ENCODE measurements at places on chromosomes 13 and 19.

DNA sequence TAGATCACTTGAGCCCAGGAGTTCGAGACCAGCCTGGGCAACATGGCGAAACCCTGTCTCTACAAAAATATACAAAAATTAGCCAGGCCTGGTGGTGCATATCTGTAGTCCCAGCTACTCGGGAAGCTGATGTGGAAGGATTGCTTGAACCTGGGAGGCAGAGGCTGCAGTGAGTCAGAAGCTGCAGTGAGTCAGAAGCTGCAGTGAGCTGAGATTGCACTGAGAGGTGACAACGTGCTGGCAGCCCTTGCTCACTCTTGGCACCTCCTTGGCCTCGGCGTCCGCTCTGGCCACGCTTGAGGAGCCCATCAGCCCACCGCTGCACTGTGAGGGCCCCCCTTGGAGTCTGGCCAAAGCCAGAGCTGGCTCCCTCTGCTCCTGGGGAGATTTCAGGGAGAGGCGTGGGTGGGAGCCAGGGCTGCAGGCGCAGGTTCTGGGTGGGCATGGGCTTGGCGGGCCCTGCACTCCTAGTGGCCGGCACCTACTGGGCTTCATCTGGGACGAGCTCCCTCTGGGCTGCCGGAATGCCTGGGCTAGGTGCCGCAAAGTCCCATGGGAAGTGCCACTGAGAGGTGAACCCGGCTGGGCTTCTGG is 39.5 kb upstream of the RPL21 start:
- DNase-seq: no peak

- peak; percentile 54 for DNase-seq
These were observed 53.3 kb downstream of the CEBPG start for GRCh38 chr19:33426621-33427361.

DNA sequence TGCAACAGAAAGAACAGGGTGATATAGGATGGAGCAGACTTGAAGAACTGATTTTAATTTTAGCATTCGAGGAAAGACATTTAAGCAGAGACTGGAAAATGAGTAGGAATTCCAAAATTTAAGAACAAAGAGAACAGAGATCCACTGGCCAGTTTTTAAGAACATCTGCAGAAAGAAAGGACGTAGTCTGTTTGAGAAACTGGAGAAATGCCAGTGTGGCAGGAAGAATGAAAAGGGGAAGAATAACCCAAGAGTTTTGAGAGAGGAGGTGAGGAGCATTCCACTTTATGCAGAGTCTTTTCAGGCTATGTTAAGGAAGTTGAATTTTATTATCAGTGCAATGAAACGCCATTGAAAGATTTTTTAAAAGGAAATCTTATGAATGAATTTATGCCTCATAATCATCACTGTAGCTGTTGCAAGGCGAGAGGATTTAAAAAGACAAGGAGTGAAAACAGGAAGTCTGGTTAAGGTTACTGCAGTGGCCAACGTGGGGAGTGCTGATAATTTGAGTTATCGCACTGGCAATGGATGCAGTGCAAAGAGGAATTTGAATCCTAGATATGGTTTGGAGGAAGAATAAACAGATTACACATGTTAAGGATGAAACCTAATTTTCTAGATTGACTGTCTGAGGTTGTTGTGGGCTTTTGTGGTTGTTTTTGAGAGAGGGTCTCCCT is 253.8 kb downstream of the DACH1 start:
- no peak for DNase-seq

GRCh38 chr13:67283637-67284036 is 53.5 kb upstream of the PCDH9 start:
- DNase-seq: no peak

DNA sequence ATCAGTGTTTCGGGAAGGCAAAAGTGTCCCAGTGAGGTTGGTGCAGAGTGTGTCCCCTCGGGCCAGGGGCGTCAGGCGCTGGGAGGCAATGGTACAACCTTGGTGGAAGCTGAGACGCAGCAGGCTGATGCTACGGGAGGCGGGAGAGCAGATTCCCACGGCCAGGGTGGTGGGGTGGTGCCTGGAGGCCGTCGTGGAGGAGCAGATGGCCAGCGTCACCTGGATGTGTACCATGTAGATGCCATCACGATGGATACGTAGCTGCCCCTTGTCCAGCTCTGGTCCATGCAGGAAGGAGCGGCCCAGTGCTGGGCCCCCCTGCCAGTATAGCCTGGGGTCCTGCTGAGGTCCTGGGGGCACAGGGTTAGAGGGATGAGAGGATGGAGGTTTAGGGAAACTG is 4.9 kb downstream of the CD70 start:
- DNase-seq: no peak

- DNase-seq: no peak
These were observed 9.3 kb upstream of the CPAMD8 start for GRCh38 chr19:17035842-17036424.

DNA sequence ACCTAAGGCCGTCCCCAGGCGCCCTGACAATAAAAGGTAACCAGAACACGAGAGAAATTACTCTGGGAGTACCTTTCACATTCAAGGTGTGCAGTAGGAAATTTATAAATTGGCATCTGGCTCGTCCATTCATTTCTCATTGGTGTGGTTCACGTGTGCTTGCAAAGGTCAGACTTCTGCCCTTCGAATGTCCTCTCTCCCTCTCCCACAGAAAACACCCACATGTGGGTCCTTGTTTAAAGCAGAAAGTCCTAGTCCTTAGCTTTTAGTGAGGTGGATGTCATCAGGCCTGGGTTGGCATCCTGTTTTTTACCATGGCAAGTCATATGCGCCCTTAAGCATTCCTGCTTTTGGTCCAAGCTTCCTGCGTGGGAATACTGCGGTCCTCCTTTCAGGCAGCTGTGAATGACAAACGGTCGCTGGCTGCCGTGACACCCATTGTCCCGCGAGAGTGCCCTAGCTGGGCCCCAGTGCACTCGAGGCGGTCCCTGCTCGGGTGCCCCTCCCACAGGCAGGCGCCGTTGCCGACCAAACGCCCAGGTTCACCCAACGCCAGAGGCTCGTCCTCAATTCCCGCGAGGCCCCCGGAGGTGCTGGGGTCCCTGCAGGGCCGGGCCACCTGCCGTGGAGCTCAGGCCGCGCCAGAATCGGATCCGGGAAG is at the start of gene NUDT19:
TSS of gene NUDT19 (plus strand) at position 531 of the 661 bp plus-strand sequence. CDS start 140 bp downstream, outside the sequence.
- peak; percentile 66 for DNase-seq

DNA sequence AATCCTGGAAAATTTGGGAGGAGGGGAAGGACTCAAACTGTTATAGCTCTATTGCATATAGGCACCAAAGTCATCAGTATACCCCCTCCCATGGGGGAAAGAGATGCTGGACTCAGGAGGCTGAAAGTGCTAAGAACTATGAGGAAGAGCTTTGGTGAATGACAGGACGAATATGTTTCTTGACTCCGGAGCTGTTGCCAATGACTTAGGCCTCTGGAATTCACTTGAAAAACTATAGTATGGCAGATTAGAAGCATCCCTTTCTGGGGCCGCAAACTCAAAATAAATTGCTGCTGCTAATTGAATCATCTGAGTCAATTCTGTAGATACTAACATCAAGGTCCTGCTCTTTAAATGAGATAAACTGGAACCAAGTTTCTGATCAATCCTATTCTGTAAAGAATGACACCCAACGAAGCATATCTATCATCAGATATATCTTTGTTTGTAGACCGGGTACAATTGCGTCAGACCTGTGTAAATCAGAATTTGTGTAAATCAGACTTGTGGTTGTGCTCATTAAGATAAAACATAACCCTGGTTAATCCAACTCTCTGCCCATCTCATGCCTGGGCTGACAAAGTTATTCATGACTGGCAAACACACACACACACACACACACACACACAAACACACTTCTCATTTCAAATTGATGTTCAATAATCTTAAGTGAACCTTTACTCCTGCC is 1793.8 kb upstream of the PCDH20 start:
- no peak for DNase-seq

GRCh38 chr19:51316688-51317087 is 5.2 kb downstream of the IGLON5 start:
- DNase-seq: no peak

GRCh38 chr19:17872251-17873001 is 681 bp downstream of the SLC5A5 start:
- DNase-seq: no peak

- DNase-seq: no peak
These were observed 713.5 kb downstream of the DIAPH3 start for GRCh38 chr13:59450229-59450628.

DNA sequence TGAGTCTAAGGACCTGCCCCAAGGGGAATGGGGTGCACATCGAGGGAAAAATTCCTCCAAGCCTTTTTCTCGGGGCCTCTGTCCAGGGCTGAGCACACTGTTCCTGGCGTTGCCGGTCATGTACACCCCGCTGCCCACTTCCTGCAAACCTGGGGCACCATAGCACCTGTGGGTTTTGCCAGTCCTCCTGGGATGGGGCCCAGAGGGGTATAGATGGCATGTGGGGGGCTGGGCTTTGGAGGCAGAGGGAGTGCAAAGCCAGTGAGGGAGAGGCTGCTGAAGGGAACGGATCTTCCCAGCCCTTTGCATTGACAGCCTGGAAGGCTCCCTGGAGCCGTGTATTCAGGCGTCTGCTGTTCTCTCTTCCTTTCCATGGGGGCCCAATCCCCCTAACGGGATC is 187.3 kb downstream of the ZNF536 start:
- DNase-seq: no peak

DNA sequence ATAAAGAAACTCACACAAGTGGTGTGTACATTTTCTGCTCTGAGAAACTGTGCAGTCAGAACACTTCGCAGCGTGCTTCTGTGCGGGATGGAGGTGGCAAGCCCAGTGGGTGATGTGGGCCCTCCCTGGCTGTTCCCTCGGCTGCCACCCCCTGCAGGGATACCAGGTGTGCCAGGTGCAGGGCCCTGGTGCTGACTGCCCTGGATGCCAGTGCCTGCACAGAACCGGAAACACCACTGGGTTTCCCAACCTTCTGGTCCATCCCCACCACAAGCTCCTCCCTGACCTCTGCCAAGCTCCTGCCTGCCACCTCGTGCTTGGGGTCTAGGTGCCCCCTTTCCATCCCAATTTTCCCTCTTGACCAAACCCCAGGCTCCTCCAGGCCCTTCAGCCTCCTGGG is 81.9 kb upstream of the MCF2L start:
- DNase-seq: no peak

GRCh38 chr13:49638744-49639072 is 10.4 kb downstream of the ARL11 start:
- no peak for DNase-seq

GRCh38 chr13:110023729-110024644 is 237.6 kb upstream of the IRS2 start:
- DNase-seq: no peak

- no peak for DNase-seq
These were observed 101.0 kb upstream of the SPRY2 start for GRCh38 chr13:80441968-80442367.

DNA sequence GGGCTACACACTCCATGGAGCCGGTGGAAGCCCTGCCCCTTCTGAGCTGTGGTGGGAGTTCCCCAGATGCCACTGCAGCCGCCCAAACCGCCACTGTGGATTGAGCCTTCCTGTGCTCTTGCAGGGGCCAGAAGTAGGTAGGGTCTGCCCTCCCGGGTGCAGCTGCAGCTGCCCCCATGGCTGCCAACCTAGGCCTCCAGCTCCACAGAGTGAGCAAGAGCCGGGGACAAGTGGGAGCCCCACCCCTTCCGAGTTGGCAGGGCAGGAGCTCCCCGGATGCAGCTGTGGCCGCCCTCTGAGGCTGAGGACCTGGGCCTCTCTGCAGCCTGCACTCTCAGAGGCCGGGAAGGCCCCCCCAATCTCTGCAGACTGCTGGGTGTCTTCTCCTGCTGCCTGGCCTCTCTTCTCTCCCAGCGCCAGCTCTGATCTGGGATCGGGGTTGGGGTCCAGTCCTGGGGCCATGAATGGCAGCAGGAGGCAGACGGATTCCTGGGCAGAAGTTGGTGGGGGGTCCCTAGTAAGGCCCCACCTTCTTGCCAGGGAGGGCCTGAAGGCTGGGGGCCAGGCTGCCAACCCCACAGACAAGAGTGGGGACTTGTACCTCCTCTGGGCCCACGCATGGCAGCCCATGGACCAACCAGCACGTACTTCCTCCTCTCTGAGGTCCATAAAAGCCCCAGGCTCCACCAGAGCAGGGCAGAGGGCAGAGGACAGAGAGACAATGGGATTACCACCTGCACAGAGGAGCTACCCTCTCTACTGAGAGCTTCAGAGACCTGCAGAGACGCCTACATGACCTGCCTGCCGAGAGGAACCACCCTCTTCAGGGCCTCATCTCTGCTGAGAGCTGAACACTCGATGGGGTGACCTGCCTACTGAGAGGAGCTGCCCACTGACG is 28.9 kb downstream of the AP2S1 start:
- DNase-seq: no peak

DNA sequence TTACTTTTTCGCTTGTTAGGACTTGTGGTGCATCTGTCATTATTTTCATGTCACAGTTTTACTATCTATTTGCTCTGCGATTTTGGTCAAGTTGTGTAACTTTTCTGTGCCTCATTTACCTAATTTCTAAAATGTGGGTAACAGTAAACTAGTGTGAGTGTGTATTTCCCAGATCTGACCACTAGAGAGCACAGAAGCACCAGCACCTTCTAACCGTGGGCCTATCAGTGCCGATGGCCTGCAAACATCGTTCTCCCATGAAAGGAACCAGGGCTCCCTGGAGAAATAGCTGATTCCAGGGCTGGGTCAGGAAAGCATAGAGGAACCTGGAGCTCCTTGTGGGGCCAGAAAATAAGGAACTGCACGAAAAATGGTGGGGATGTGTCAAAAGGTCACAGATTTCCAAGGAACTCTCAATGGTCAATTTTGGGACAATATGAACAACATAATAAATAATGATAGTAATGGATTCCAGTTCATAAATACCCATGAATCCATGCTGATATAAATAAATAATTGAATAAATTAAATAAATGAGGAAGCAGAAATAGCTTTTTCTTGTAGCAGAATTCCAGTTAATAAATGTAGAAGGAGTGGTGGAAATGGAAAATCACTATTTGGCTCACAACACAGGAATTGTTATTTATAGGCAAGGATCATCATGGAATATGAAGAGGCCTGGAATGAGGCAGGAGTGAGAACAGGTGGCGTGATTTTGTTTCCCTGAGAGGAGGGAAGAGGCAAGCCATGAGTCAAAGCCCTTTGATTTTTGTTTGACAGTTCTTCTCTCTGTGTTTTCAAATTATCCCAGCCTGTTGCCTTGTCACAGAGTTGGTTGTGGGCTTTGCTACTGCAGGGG is 31.1 kb downstream of the CEACAM8 start:
- DNase-seq: peak; percentile 42

- DNase-seq: no peak
These were observed 10.5 kb upstream of the RAP2A start for GRCh38 chr13:97423300-97424045.

- no peak for DNase-seq
These were observed 25.0 kb upstream of the NAPA start for GRCh38 chr19:47539747-47540311.

DNA sequence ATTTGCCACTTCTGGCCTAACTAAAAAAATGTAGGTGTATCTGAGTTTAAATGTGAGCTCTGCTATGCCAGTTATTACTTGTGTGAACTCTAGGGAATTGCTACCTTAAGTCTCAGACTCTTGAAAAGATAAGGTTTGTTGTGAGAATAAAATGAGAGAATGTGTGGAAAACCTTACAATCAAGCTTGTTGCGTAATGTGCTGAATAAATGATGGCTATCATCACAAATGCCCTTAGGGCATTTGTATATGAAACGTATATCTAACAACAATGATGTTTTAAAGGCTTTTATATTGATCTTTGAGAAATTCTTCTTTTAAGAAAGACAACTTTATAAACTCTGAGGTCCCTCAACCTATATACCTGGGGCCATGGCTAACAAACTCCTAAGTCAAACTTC is 384.8 kb downstream of the ITGBL1 start:
- no peak for DNase-seq

- DNase-seq: no peak
These were observed 1.7 kb upstream of the FAM83E start for GRCh38 chr19:48616491-48617056.

All from nephron progenitor cell (in vitro differentiated cells).